ENCODE measurements at places on chromosomes 4 and X.

- no peak for DNase-seq
These were observed 49.5 kb upstream of the LNX1 start for GRCh38 chr4:53640576-53641453.

GRCh38 chr4:88949605-88950004, 107.4 kb downstream of the FAM13A start:
- no peak for DNase-seq

DNA sequence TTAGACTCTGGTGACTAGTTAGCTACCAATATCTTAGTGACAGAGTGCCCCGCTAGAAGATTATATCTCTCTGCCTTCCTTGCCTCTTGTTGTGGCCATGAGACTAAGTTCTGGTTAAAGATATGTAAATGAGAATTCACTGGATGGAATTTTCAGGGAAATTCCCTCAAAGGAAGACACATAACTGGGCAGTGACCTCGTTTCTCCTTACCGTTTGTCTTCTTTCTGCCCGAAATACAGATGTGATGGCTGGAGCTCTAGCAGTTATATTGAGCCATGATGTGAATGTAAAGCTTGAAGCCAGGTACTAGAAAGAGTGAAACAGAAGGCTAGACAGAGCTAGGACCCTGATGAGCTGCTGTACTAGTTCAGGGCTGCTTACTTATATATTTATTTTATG, 80.5 kb downstream of the FHDC1 start:
- no peak for DNase-seq

GRCh38 chrX:54495814-54496516, at the start of gene FGD1:
Gene FGD1, minus strand, starts transcription at chrX:54496234. Its CDS starts 802 bp downstream, at chrX:54495432.
- peak; percentile 24 for DNase-seq

GRCh38 chr4:100983426-100983825, 363.9 kb downstream of the PPP3CA start:
- DNase-seq, result no peak

Measured in activated CD8-positive, alpha-beta T cell treated with anti-CD3 and anti-CD28 coated beads, Interleukin-2, amount 10 ng/mL, durations not matched to agents 7 days and 5 days (primary cell).